BJ (cell line): ENCODE measurements at places on chromosomes 1 and 21.
A peak's percentile ranks its signal among the peaks of the same experiment; 100 is the strongest.

- DNase-seq: no peak
Measured at GRCh38 chr1:213164561-213164960, 113.5 kb downstream of the RPS6KC1 start.

GRCh38 chr1:225999912-226000337 lies 782 bp upstream of the SDE2 start:
- DNase-seq: no peak

DNA sequence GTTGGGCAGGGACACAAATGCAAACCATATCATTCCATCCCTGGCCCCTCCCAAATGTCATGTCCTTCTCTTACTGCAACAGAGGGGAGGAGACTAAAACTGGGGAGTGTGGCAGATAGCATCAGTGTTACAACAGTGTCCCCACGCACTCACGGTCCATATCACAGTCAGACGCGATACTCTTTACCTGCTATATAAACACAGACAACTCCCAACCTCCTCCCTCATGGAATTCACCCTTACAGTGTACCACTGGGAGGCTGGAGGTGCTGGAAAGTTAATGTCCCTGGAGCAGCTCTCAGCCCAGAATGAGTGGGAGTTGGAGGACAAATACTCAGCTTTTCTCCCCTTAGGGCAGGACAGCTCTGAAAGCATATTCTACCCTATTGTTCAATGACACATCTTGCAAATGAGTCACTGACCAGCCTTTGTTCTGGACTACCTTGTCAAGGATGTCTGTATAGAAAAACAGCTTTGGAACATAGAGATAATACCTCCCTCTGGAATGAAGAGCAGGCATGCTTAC lies 445.9 kb downstream of the SETD4 start:
- DNase-seq: no peak

DNA sequence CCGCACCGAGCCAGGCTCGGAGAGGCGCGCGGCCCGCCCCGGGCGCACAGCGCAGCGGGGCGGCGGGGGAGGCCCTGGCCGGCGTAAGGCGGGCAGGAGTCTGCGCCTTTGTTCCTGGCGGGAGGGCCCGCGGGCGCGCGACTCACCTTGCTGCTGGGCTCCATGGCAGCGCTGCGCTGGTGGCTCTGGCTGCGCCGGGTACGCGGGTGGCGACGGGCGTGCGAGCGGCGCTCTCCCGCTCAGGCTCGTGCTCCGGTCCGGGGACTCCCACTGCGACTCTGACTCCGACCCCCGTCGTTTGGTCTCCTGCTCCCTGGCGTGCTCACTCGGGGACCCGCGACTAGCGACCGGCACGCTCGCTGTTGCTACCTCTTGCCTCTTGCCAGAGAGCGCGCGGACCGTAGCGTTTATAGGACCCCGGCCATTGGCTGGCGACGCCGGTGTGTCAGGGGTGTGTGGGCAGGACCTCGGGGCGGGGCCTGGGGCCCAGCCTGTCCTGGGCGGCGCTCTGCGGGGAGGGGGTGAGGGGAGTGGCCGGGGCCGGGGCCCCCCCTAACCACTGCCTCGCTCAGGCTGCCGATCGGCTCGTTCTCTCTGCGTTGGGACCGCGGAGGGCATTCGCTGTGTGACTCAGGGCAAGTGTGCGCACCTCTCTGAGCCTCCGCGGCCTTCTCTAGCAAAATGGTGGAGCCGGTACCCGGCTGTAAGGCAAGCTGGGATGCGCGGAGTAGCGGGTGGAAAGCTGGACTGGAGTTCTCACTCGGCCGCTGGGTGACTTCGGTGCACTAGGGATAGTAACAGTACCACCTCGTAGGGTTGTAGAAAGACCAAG lies at the start of gene SLC2A1:
TSS of gene SLC2A1 (minus strand) at position 381 of the 832 bp plus-strand sequence. CDS start at position 164, 217 bp downstream.
- DNase-seq: peak; percentile 72
